Naive thymus-derived CD8-positive, alpha-beta T cell (primary cell): ENCODE measurements at places on chromosomes 13 and 19.

- no peak overlapping the region for H3K27ac ChIP-seq
- DNase-seq, result no peak
- peaks cover 43% of the 10 kb centered on the region for H3K27me3 ChIP-seq
- peaks cover 4% of the 10 kb centered on the region for H3K36me3 ChIP-seq
- H3K4me1 ChIP-seq, result no peaks in the 10 kb centered on the region
These were observed 772 bp downstream of the GPC6 start for GRCh38 chr13:93227280-93227877.

- H3K4me1 ChIP-seq, result no peaks in the 10 kb centered on the region
- no peak overlapping the region for H3K27ac ChIP-seq
- DNase-seq, result no peak
- peaks cover 11% of the 10 kb centered on the region for H3K27me3 ChIP-seq
- peaks cover 6% of the 10 kb centered on the region for H3K36me3 ChIP-seq
These were observed 170.6 kb downstream of the TEX29 start for GRCh38 chr13:111491021-111491420.

DNA sequence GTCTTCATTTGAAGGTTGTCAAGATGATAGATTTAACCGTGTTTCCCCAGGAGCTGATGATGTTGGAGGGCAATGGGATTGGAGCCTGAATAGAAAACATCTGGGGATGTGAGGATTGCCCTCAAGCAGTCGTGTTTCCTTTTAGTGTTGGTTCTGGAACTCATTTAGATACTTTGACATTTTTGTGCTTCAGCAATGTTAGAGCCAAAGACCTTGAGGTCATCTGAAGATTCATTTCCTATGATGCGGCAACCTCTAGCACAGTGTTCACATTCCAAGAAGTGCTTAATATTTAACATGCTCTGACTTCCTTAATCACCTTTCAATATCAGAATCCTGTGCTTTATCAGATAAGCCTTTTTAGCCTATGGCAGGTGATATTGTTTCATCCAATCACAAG, 82.7 kb downstream of the SLC10A2 start:
- no peak overlapping the region for H3K27ac ChIP-seq
- DNase-seq, result no peak
- H3K4me1 ChIP-seq, result no peaks in the 10 kb centered on the region
- H3K27me3 ChIP-seq, result peaks cover 3% of the 10 kb centered on the region
- no peak overlapping the region for H3K4me3 ChIP-seq

GRCh38 chr13:87678372-87678752, 7.2 kb downstream of the SLITRK5 start:
- no peak for DNase-seq
- no peak overlapping the region for H3K27ac ChIP-seq
- peaks cover 27% of the 10 kb centered on the region for H3K4me1 ChIP-seq
- no peaks in the 10 kb centered on the region for H3K36me3 ChIP-seq
- H3K4me3 ChIP-seq, result peak overlapping the region; percentile 83

DNA sequence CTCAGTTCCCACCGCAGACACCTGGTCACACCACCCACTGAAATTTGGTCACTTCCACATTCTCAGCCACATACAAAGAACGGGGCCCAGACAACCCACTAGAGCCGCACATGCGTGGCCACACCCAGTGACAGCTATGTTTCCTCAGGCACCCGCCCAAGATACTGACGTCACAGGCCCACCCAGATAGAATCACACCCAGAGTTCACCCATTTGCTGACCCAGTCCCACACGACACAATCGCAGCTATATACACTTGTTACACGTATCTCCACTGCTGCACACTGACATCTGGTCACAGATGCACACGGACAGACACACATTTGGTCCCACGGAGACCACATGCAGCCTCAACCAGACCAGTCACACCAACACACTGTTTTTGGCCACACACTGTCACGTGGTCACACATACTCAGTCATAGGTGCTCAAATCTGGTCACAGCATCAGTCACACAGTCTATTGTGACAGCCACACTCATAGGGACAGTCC, 2.9 kb downstream of the NUMBL start:
- H3K27ac ChIP-seq, result no peak overlapping the region
- H3K36me3 ChIP-seq, result peaks cover 14% of the 10 kb centered on the region
- peaks cover 5% of the 10 kb centered on the region for H3K4me1 ChIP-seq
- H3K4me3 ChIP-seq, result no peak overlapping the region

GRCh38 chr13:78102121-78102677, 183.6 kb upstream of the EDNRB start:
- H3K36me3 ChIP-seq, result no peaks in the 10 kb centered on the region
- H3K27ac ChIP-seq, result no peak overlapping the region
- no peak overlapping the region for H3K4me3 ChIP-seq
- DNase-seq, result no peak

DNA sequence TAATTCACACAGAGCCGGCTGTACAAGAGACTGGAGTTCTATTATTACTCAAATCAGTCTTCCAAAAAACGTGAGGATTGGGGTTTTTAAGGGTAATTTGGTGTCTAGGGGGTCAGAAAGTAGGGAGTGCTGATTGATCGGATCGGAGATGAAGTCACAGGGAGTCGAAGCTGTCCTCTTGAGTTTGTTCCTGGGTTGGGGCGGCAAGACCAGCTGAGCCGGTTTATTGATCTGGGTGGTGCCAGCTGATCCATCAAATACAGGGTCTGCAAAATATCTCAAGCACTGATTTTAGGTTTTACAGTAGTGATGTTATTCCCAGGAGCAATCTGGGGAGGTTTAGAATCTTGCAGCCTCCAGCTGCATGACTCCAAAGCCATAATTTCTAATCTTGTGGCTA, 262.7 kb downstream of the KCNRG start:
- H3K27me3 ChIP-seq, result no peaks in the 10 kb centered on the region
- no peak overlapping the region for H3K27ac ChIP-seq
- no peak overlapping the region for H3K4me3 ChIP-seq
- no peaks in the 10 kb centered on the region for H3K4me1 ChIP-seq

DNA sequence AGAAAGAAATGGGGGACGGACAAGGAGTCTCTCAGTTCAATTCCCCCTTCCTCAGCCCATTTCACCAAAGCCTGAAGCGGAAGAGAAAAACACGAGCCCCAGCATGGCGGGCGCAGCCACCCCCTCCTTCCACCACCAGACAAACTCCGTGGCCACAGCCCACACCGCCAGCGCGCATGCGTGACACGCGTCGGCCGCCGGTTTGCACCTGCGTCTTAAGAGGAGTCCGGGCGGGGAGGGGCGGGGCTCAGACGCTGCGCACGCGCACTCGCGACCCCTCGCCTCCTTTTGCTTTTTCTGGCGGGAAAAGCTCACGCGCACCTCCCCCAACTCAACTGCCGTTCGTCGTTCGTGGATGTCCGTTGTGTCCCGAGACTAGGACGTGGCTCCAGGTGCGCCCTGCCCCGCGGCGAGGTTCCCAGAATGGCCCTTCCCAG, at the start of gene KASH5:
KASH5 (plus strand) TSS at position 314 of the 437 bp plus-strand sequence. CDS start 2,635 bp downstream, outside the sequence.
- no peaks in the 10 kb centered on the region for H3K36me3 ChIP-seq
- peak; percentile 96 for DNase-seq
- peak within 1 kb of the TSS; percentile 89 for H3K27ac ChIP-seq

DNA sequence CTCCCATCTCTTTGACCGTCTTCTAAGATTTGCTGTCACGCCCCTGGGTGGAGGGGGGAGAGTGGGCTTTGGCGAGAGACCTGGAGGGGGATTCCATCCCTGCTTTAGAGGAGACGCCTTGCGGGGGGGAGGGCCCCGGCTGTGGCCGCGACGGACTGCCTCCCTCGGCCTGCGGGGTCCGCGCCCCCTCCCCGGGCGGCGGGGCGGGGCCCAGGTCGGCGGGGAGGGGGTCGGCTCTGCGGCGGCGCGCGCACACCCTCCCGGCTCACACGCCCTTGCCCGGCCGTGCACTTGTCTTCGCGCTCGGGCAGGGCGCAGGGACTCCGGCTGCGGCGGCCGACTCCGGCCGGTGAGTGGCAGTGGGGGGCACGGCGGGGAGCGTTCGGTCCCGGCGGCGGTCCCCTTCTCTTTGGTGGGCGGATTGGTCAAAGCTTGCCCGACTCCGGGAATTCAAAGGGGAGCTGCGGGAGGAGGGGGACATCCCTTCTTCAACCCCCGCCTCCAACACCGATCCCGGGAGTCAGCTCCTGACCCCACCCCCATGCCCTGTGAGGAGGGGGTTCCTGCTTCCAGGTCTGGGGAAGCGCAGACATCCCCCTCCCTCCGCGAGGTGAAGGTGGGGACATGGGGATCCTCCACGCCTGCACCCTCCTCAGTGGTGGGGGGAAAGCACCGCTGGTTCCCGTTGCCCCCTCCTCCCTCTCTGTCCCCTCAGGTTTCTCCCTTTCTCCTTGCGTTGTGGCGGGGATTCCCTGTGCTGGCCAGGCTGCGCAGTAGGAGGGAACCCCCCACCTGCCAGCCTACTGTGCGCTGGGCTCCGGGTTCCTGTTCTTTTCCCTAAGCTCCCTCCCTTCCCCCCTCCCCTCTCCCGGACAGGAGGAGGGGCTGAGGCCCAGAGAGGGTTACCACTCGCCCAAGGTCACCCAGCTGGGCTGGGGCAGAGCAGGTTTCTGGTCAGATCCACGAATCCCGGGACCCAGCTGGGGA, 14.6 kb upstream of the KCNN1 start:
- DNase-seq, result no peak
- peak overlapping the region; percentile 15 for H3K4me3 ChIP-seq
- peaks cover 46% of the 10 kb centered on the region for H3K4me1 ChIP-seq
- no peak overlapping the region for H3K27ac ChIP-seq
- peaks cover 3% of the 10 kb centered on the region for H3K36me3 ChIP-seq

DNA sequence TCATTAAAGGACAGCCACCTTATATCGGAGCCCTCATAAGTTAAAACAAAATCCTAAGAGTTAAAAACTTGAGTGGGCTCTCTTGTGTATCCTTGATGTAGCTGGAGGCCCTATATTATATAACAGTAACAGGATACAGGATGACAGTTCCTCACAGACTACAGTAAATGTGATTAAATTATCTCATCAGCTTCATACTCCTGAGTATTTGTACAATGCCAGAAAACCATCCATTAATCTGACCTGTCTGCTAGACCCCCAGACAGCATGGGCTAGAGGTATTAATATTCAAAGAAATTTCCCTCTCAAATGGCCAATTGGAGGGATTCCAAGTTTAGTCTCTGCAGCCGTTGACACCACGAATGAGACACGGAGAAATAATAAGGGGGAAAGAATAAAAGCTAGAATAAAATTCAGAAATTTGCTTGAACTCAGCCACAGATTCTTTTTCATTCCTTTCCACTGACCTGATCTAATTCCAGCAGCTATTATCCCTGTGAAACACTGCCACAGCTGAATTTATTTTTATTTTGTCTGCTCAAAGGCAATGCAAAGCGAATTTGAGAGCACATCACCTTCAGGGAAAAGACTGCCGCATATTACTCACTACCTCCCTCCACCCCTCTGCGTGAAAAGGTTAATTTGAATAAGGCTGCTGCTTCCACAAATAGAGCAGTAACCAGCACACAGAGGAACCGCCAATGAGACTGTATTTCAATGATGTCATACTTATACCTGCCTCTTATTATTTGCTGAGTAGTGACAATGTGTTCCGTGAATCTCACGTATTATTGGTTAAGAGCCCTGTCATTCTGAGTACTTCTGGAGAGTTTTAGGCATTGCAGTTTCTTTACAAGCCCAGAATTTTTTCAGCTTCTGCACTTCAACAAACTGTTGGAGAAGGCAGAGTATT, 155.9 kb upstream of the KLF12 start:
- H3K36me3 ChIP-seq, result no peaks in the 10 kb centered on the region
- no peaks in the 10 kb centered on the region for H3K27me3 ChIP-seq
- H3K4me1 ChIP-seq, result peaks cover 67% of the 10 kb centered on the region
- peak overlapping the region; percentile 92 for H3K27ac ChIP-seq
- DNase-seq, result no peak

GRCh38 chr19:50387868-50388245, 3.7 kb downstream of the POLD1 start:
- H3K36me3 ChIP-seq, result no peaks in the 10 kb centered on the region
- H3K27ac ChIP-seq, result peak overlapping the region; percentile 78

DNA sequence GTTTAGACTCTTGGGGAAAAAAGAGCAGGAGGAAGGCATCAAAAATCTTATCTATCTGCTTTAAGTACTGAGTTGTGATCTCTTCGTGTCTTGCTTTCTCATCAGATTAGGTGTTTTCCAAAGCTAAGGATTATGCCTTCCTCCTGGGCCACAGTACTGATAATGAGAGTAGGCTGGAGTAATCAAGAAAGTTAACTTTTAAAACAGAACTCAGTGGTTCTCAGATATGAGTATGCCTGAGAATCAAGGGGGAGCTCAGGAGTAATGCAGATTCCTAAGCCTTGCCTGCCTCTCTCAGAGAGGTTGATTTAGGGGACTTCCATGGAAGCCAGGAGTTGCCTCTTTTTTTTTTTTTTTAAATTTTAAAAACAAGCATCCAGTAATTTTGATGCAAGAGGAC, 23.5 kb downstream of the CDADC1 start:
- no peak overlapping the region for H3K27ac ChIP-seq
- no peak overlapping the region for H3K4me3 ChIP-seq
- DNase-seq, result no peak
- H3K27me3 ChIP-seq, result no peaks in the 10 kb centered on the region
- peaks cover 6% of the 10 kb centered on the region for H3K36me3 ChIP-seq
- H3K4me1 ChIP-seq, result no peaks in the 10 kb centered on the region

DNA sequence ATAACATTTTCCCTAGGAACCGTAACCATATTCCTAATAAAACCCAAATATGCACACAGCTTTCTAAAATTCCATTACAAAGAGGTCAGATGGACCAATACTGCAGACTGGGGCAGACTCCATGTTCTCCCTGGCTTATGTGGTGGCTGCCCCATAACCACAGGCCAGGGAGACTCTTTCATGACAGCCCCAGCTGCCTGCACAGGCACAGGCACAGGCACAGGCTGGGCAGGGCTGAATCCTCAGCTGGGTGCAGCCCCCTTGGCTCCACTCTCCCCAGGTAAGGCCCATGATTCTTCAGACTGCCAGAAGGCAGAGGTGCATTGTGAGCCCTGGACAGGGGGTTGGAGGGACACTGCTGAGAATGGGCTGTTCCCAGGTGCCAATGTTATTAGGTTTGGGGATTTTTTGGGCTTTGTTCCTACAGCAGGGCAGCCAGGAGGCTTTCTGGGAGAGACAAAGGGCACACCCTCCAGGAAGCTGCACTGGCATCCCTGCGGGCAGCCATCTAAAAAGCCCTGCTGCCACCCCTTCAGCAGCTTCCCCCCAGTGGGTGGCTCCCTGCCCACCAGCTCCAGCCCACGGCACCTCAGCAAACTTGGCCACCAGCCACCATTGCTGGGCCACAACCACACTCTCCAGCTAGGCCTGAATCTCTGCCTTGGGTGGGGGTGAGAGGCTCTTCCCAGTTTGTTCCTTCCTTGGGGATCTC, 20.0 kb downstream of the DOCK9 start:
- DNase-seq, result no peak
- no peaks in the 10 kb centered on the region for H3K27me3 ChIP-seq
- peaks cover 42% of the 10 kb centered on the region for H3K4me1 ChIP-seq

- no peaks in the 10 kb centered on the region for H3K27me3 ChIP-seq
- H3K4me1 ChIP-seq, result peaks cover 69% of the 10 kb centered on the region
- no peak overlapping the region for H3K27ac ChIP-seq
- H3K36me3 ChIP-seq, result no peaks in the 10 kb centered on the region
These were observed 10.8 kb downstream of the RINL start for GRCh38 chr19:38867171-38867780.
